ENCODE measurements at places on chromosomes 7 and 10.

GRCh38 chr10:2938869-2939268, 128.5 kb upstream of the PFKP start:
- no peak for DNase-seq

GRCh38 chr7:20290505-20291111, 40.1 kb upstream of the ITGB8 start:
- no peak for DNase-seq

DNA sequence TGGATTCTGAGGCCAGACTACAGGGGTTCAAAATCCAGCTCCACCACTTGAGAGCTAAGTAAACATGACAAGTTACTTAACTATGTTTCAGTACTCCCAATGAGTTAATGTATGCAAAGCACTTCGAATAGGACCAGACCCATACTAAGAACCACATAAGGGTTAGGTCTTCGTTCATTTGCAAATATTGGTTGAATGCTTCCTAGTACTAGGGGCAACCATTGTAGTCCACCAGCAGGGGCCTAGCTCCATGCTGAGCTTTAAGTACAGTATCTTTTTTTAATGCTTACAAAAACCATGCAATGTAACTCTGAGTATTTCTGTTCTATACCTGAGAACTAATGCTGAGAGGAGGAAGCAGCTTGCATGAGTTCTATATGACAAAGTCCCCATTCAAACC, 80.4 kb upstream of the PDE1C start:
- DNase-seq = no peak

DNA sequence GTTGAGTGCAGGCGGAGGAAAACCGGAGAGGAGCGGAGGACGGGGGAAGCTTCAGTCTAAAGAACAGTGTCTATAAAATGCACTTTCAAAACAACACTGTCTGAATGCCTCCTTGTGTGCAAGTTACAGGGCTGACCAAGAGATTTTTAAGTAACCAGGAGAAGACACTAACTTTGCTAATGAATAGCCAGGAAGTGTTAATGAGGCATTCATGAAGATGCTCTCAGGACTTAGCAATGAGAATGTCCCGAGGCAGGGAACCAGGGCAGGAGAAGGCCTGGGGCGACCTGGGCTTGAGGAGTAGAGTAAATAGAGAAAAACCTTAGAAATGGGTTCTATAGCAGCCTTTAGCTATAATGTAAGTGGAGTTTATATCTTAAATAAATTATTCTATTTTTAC, 312.1 kb downstream of the SKIDA1 start:
- DNase-seq = no peak

DNA sequence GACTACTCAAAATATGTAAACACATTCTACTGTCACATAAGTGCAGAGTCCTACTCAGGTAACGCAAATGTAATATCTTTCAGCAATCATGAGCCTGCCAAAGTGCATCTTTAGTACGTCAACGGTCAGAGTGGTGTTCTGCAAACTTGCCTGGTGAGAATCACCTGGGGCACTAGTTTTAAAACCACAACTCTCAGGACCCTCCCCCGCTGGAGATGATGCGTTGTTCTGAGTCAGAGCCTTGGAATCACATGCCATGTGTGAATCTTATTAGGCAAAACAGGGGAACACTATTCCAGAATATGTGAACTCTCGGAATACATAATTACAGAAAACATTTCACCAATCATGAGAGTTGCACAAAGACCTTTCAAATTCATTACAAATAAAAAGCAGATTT, 115.7 kb downstream of the TPK1 start:
- no peak for DNase-seq

DNA sequence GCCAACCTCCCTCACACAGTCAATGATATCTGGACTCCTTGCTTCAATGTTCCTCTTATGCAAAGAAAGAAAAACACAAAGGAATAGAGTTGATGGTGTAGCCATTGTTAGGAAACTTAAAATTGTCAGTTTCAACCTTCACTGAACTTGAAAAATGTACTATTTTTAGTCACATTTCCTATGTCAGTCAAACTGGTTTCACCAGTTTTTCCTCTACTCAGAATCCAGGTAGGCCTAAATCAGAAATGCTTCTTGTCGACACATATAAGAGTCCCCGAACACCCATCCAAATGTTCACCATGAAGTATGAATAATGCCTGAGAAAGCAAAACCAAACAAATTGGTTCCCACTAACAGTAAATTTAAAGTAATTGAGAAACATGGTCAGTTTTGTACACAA, 42.4 kb upstream of the ZMYND11 start:
- no peak for DNase-seq

DNA sequence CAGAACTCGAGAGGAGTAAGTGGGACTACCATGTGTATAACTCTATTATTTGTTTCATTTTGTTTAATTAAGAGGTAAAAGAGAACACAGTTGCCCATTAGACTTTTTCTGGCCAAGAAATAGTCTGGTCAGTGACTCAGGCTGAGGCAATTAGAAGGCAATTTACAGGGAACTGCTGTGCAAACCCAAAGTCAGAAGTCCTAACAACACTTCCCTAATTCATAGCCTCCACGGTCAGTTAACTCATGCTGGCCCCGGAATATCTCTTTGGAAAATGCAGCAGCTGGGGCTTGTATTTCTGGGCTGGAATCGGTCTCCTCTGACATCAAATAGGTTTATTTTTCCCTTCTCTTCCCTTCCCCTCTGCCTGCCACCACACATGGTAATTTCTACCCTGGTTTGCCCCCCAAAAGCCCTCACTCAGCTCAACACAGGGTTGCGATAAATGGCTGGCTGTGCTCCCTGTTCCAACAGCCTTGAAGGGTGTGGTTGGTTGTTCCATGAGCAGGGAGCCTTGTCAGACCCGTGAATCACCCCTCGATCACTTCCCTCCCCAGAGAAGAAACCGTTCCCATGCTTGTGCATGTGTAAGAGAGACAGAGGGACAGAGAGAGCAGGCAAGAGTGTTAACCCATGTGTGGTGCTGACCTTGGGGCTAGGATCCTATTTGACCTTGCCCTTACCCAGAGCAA, 5.3 kb downstream of the SH3PXD2A start:
- DNase-seq = no peak

- no peak for DNase-seq
Measured at GRCh38 chr10:109912335-109913281, 10.7 kb downstream of the XPNPEP1 start.

- no peak for DNase-seq
Measured at GRCh38 chr7:35993676-35994606, 159.1 kb upstream of the EEPD1 start.

GRCh38 chr10:63068246-63068645, 64.9 kb upstream of the NRBF2 start:
- no peak for DNase-seq

DNA sequence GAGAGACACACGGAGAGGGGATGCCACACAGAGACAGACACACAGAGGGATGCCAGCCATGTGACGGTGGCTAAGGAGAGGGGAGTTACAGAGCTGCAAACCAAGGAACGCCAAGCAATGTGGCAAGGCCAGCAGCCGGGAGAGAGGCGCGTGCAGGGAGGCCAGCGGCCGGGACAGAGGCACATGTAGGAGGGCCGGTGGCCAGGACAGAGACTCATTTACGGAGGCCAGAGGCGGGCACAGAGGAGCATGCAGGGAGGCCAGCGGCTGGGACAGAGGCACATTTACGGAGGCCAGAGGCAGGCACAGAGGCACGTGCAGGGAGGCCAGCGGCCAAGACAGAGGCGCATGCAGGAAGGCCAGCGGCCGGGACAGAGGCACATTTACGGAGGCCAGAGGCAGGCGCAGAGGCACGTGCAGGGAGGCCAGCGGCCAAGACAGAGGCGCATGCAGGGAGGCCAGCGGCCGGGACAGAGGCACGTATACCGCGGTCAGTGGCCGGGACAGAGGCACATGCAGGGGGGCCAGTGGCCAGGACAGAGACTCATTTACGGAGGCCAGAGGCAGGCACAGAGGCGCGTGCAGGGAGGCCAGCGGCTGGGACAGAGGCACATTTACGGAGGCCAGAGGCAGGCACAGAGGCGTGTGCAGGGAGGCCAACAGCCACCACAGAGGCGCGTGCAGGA, 40.4 kb downstream of the INSIG1 start:
- DNase-seq = no peak

DNA sequence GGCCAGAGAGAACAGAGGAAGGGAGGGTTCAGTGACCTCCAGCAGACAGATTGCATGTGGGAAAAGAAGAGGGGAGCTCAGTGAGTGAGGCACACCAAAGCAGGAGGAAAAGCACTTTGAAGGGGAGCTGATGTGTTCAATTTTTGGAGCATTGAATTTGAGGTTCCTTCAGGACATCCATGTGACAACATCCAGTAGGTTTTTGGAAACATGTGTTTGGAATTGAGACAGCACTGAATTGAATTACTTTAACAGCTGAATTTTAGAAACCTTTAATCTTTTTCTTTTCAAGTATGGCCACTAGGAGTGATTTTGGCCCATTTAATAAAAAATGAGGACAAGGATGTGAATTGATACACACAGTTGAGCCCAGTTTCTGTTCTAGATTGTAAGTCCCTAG, 101.8 kb upstream of the SEC61G start:
- DNase-seq = no peak

All from right renal cortex interstitium (tissue), 3 donors.